Left forelimb (tissue), 1 donor: ENCODE measurements at places on chromosomes 3 and 15.

DNA sequence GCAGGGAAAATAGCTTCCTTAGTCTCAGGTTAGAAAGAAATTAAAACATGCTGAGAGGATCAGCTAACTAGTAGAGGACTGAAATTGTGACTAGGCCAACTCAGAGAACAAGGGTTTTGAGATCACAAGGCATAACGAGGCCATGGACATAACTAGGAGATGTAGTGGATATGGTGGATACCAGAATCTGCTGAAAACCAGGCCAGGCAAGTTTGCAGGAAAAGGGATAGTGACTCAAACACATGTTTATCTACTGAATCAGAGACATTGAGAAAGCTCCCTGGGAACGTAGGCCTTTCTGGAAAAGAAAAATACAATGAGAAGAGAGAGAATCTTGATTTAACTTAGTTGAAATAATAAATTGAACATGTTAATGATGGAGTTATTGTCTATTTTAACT, 326.5 kb upstream of the GBE1 start:
- DNase-seq, result no peak

DNA sequence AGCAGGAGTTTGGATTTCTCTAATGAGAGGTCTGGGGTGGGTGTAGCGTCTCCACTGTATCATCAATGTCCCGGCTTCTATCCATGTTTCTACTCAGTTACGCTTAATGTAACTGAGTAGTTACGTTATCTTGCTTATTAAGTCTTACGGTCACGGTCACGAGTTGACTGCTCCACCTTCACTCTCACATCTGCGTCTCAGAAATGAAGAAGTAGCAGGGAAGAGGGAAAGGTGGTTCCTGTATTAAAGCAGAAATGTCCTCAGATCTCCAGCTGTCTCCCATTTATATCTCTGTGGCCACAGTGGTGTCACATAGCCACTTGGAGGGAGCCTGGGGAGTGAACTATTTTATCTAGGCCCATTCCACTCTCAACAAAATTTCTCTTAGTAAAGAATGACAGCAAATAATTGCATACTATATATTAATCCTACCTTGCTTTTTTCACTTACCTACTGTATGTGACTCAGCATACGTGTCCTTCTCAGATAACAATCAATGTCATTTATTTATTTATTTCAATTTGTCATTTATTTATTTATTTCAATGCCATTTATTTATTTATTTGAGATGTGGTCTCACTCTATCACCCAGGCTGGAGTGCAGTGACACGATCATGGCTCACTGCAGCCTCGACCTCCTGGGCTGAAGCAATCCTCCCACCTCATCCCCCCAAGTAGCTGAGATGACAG, 39.7 kb upstream of the RNU6-1 start:
- DNase-seq, result no peak

GRCh38 chr3:65672871-65673815, 365.6 kb downstream of the MAGI1 start:
- no peak for DNase-seq

GRCh38 chr3:10088256-10088655, 19.8 kb downstream of the FANCD2OS start:
- no peak for DNase-seq

GRCh38 chr3:62712746-62713145, 162.5 kb downstream of the CADPS start:
- DNase-seq, result no peak
